ENCODE measurements at places on chromosomes 7 and 10.

GRCh38 chr7:5672468-5672867 lies 109.0 kb downstream of the RNF216 start:
- DNase-seq = no peak

DNA sequence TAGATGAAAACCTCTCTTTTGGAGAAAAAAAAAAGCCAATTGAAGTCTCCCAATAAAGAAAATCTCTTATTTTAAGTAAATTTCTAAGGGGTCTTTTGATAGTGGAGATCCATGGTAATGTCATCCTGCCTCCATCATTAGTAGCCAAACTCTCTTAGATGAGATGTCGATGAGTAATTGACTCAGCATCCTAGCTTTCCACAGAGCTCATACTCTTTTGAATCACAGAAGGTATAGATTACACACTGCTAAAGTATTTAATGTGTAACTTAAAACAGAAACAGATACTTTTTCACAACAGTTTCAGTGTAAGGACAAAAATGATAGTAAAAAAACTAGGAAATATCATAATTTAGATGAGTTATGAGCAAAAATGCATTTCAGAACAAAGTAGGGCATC lies 19.4 kb downstream of the MAGI2 start:
- DNase-seq = no peak

DNA sequence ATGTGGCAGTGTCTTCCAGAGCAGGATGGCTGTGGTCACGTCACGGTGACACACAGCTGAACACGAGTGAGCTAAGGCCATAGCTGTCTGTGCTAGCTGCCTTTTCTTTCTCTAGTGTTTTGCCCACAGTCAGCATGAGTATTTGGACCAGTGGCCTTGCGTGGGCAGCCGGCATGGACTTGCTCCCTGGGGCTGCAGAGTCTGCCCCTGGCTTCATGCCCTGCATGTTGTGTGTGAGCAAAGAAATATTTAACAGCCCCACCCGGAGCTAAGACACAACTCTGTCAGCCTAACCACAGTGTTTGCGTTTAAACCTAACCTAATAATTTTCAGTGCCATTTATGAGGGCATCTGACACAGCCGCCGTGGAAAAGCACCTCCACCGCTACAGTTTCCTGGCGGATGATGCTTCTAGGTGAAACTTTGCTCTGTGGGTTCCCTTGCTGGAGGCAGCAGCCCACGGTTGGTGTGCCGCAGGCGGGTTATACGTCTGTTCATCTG lies 14.6 kb downstream of the CHST12 start:
- DNase-seq = no peak

- DNase-seq = peak; percentile 14
Measured at GRCh38 chr10:44125879-44126278, 259.0 kb downstream of the CXCL12 start.

DNA sequence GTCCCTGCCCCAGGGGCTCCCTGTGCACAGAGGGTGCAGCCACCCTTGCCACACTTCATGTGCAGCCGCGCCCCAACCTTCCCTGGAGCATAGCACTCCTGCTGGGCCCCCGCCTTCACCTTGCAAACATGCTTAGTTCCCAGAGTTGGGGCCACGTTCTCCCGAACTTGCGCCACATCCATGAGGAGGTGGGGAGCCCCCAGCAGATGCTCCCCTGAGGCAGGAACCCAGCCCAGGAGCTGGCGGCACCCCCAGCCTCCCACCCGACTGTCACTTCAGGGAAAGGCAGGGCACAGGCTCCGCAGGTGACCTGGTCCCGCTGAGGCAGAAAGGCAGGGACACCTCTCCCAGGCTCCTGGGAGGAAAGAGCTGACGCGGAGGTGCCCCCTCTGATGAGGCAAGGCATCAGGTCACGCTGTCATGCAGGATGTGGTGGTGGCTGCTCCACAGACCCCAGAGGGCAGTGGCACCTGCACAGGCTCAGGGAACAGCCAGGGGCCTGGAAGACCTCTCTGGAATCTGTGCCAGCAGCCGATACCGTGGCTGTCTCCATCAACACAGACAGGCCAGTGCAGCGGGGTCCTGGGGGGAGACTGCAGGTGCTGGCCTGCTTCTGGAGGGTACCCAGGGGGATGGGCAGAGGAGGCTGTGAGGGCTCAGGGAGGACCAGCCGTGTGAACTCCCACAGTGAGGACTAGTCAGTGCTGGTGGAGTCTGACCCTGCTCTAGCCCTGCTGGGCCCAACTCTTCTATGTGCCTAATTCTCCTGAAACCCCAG lies 221.3 kb downstream of the MAD1L1 start:
- DNase-seq = no peak
